ENCODE measurements at places on chromosomes 11 and 22. TPM values are rescaled to one million over a fixed set of nuclear protein-coding genes. Genes with fewer than 3 reads are reported as not detected.

DNA sequence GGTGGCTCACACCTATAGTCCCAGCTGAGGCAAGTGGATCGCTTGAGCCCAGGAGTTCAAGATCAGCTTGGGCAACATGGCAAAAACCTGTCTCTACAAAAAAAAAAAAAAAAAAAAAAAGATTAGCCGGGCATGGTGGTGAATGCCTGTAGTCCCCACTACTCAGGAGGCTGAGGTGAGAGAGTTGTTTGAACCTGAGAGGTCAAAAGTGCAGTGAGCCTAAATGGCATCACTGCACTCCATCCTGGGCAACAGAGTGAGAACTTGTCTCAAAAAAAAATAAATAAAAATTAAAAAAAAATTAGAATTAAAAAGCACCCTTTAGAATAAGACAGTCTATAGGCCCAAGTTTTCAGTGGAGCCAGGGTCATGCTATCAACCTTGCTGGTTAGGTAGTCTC is 95.5 kb downstream of the PDHX start:
- no peak for DNase-seq

DNA sequence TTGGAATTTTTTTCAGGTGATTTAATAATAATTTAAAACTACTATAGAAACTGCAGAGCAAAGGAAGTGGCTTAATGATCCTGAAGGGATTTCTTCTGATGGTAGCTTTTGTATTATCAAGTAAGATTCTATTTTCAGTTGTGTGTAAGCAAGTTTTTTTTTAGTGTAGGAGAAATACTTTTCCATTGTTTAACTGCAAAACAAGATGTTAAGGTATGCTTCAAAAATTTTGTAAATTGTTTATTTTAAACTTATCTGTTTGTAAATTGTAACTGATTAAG is 3.4 kb downstream of the MALAT1 start:
- DNase-seq: no peak

DNA sequence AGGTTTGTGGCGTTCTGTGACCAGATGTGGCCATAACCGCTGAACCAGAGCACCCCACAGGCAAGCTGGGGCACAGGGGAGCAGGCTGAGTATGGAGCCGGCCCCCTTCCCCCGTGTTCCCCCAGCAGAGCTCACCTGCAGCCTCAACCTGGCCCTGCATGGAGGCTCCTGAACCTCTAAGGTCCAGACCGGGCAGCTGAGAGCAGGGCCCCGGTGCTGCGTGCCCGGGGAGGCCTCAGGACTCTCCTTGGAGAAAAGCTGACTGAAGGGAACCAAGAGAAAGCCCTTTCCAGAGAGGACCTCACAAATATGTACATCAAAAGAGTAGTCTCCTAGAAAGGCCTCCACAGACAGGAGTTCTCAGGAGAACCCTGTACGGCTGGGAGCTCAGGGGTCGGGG is 17.4 kb upstream of the IGSF22 start:
- DNase-seq: no peak

DNA sequence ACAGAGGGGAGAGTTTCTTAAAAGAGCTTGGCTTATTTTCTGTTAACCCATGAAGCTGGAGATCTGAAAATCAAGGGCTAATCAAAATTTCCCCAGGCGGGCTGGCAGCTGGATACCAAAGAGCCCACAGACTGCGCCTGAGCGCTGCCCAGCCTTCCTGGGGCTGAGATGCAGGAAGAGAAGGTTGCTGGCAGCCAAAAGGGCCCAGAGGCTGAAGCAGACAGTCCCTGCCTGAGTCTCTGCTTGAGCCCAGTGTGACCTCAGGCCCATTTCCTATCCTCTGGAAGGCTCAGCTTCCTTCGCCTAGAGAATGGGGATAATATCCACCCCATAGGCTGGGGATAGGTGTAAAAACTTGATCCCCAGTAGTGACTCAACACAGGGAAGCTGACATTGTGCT is 49.1 kb downstream of the ARRB1 start:
- no peak for DNase-seq

GRCh38 chr22:41480397-41480735 is 11.4 kb downstream of the ACO2 start:
- no peak for DNase-seq

GRCh38 chr11:96969251-96969650 is 579.4 kb downstream of the JRKL start:
- no peak for DNase-seq

DNA sequence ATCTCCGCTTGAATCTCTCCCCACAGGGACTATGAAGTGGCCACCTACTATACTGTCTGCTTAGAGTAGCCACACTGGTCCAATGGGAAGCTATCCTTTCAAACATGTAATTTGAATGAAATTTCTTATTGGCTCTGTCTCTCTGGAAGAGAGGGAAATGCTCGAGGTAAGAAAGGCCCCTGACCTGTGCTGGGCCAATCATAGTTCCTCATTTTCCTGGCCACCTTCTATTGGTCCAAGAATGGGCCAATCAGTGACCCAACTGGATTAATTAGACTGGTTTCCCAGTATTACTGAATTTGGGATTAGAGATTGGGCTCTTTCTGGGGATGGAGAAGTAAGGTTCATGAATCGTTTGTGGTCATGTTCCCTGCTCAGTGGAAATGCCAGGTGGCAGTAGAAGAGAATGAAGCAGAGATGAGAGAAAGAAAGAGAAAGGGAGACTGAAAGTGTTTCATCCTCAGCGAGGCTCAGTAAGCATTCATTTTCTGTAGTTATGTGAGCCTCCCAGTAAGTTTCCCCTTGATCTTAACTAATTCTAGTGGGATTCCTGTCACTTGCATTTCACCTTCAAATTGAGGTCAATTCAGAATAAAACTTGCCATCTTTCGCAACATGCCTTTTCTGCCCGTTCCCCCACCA is 8.4 kb upstream of the MMP20 start:
- DNase-seq: no peak

DNA sequence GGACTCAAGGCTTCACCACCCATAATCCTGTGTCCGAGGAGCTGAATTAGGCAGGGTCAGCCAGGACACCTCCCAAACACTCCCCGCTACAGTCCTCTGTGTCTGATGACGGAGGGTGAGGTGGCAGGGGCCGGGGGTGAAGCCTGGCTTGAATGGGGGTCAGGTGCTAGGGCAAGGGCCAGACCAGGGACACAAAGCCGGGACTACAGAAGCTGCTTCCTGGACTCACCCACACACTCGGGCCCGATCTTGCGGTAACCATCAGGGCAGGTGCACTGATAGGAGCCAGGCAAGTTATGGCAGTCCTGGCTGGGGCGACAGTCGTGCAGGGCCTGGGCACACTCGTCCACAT is 2.3 kb downstream of the EFEMP2 start:
- no peak for DNase-seq

DNA sequence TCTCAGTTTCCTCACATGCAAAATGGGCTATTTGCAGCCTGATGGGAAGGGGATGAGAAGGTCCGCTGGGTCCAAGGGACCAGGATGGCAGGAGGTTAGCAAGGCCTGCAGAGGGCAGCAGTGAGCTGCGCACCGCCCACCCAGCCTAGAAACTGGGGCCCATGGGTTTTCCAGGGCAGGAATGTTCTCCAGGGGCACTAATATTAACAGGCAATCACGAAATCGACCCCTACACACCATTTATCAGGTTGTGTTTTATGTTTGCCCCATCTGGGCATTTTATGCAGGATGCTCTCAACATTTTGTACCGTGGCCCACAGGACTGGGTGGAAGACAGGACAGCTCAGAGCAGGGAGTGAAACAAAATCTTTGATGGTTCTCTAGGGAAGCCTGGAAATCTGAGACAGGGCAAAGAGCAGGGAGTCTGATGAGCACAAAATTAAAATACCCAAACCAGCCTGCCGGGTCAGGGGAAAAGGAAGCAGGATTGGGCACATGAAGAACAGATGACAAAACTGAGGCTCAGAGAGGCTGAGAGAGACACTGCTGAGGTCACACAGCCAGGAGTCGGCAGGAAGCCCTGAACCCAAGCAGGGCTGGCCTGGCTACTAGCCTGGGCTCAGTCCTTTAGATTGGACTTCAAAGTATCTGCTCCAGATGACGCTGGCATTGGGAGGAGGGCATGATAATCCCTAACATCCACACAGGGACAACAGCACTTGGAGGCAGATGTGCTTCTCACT is 1.6 kb upstream of the BCR start:
- DNase-seq: peak; percentile 79

The MYOD1 gene
- total RNA-seq: not detected

GRCh38 chr11:24805671-24806070 is 308.8 kb downstream of the LUZP2 start:
- no peak for DNase-seq

The ACRV1 gene
- total RNA-seq: not detected

GRCh38 chr22:27892064-27892463 is 27.0 kb downstream of the PITPNB start:
- no peak for DNase-seq

- DNase-seq: no peak
These were observed 83.1 kb downstream of the TBC1D22A start for GRCh38 chr22:46845296-46846149.

- peak; percentile 85 for DNase-seq
These were observed 324.4 kb downstream of the NTM start for GRCh38 chr11:131694526-131695424.

DNA sequence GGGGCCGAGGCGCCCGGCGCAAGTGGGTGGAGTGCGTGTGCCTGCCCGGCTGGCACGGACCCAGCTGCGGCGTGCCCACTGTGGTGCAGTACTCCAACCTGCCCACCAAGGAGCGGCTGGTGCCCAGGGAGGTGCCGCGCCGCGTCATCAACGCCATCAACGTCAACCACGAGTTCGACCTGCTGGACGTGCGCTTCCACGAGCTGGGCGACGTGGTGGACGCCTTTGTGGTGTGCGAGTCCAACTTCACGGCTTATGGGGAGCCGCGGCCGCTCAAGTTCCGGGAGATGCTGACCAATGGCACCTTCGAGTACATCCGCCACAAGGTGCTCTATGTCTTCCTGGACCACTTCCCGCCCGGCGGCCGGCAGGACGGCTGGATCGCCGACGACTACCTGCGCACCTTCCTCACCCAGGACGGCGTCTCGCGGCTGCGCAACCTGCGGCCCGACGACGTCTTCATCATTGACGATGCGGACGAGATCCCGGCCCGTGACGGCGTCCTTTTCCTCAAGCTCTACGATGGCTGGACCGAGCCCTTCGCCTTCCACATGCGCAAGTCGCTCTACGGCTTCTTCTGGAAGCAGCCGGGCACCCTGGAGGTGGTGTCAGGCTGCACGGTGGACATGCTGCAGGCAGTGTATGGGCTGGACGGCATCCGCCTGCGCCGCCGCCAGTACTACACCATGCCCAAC is 14.1 kb upstream of the MIEF1 start:
- DNase-seq: no peak

DNA sequence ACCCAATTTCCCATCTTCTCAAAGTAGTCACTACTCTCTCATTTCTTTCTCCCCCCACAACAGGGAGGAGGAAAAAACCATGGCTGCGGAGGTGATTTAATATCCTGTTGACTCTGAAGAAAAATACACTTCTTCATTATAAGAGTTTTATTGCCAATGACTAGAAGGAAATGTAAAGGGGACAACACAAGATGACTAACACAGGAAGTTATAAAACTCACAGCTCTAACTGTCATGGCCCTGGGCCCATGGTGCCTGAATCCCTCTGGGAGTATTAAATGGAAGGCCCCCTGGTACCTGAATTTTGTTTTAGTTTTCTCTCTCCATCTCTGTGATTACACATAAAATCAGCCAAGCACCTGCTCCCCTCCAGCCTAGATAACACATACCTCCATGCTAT is 352.8 kb upstream of the FAT3 start:
- no peak for DNase-seq

DNA sequence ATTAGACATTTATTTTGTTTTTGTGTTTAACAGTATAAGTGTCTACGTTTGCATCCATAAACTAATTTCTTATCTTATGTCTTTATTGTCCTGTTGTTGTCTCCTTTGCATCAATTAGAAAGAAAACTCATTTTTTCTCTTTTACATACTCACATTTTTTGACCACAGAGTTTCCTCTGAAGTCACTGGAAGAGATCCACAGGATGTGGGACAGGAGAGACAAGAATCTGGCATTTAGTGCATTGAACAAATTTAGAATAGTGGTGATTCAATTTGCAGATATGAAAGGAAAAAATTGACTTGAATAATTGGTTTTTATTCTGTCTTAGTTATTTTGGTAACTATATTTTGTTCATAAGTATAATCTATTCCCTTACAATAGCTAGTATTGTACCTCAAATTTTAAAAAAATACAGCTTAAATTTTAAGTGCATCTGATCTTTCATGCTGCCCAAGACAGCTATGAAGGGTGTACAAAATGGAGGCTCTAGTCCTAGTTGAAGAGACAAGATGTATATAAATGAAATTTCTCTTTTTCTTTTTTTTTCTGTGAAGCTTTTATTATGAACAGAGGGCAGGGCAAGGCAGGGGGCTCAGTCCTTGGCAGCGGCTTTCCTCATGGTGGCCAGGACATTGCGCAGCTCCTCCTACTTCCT is 24.4 kb downstream of the HORMAD2 start:
- no peak for DNase-seq

The CREBZF gene
- total RNA-seq: 45.6 TPM

- peak; percentile 51 for DNase-seq
These were observed 226.7 kb upstream of the NARS2 start for GRCh38 chr11:78801161-78801884.

The SPDYC gene
- total RNA-seq: not detected

The DGCR6 gene
- total RNA-seq: 1.7 TPM

GRCh38 chr11:67384851-67385366 is 6.9 kb upstream of the RAD9A start:
- DNase-seq: no peak

DNA sequence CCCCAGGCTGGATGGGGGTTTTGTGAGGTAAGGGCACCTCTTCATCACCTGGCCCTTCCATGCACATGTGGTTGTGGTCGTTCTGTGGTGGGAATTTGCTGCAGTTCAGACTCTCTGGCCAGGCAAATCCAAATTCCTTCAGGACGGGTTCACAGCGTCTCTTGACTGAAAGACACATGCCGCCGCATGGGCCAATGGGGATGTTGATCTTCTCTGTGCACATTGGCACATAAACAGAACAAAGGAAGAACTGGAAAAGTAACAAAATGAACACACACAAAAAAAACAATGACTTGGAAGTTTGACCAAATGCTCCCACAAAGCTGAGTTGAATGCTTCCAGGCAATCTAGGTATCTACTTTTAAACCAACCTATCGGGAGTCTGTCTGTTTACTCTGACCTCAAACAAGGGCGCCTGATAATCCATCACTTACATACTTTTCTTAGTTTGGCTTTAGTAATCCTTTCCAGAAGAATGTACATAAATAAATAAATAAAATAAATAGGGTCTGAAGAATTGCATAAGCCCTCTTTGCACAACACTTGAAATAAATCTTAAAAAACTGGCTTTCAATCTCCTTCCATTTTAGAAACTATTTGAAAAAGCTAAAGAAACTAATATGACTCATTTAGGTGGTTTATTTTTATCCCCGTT is 2.8 kb downstream of the FZD4 start:
- no peak for DNase-seq

The MS4A6A gene
- 21.0 TPM for total RNA-seq
